ENCODE measurements at places on chromosomes 4 and X.

- DNase-seq: no peak
Observed at GRCh38 chrX:50495616-50496015, 25.0 kb upstream of the DGKK start.

- DNase-seq: no peak
Observed at GRCh38 chrX:133569217-133569616, 153.9 kb upstream of the GPC4 start.

GRCh38 chr4:78397292-78397630 lies 154.3 kb upstream of the ANXA3 start:
- DNase-seq: no peak

DNA sequence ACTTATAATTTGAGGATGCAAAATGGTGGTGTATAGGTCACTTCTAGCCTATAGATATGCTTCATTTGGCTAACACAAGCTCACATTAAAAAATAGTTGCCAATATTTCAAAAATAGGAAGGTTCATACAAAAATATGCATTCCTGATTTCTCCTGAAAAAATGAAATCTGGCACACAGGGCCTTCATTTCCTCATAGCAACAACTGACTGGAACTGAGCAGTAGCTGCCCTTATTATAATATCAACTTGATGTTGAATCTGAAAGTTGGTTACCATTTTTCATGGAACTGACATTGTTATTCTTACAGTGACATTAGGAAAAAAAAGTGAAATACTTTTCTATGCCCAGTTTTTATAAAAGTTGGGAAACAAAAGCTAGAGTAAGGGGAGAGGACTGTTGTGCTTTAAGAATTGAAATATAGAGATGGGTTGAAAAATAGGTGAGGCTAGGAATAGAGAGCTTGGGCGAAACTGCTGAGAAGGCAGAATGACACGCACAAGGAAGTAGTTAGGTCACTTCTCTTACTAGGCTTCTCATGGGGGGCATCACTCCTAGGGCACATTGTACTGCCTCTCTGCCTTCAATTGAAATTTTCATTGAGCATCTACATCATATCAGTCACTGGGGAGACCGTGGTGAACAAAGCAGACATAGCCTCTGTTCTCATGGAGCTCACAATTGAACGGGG lies 43.1 kb upstream of the C1GALT1C1 start:
- DNase-seq: no peak

DNA sequence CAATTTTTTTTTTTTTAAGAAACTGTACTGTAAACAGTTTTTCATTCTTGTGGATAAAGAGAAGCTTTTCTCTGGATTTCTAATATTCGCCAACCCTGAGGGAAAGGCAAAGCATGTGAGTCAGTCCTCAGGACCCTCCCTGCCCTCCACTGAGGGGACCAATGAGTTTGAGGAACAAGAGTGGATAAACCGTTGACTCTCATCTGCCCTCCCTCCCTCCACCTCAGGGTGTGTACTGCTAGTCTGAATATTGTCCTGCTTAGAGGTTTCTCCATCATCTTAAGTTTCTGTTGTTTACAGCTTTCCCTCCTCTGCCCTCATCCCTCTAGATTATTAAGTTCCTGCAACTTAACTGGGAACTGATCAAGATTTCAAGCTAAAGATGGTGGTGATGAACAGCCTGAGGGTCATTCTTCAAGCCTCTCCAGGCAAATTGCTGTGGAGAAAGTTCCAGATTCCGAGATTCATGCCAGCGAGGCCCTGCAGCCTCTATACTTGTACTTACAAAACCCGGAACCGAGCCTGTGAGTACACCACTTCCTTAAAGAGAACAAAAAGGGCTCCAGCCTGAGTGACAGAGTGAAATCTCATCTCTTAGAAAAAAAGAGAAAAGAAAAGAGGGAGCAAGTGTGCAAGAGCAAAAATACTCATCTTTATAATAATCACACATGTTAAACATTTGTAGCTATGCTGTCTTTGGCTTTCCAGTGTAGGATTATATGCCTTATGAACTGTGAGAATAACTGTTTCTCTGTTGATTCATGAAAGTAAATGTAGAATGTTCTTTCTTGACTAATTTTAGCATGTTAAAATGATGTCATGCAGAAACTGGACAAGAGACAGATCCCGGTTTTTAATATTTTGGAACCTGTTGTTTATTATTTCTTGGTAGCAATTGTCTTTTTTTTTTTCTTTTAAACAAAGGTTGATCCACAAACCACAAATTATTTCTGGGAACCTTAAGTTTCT lies 11.9 kb downstream of the CA5B start:
- DNase-seq: peak; percentile 63
